ENCODE measurements at places on chromosomes 16 and 17. TPM values are rescaled to one million over a fixed set of nuclear protein-coding genes. Genes with fewer than 3 reads are reported as not detected.

- no peak overlapping the region for H3K4me3 ChIP-seq
- H3K36me3 ChIP-seq: no peaks in the 10 kb centered on the region
- no peaks in the 10 kb centered on the region for H3K4me1 ChIP-seq
- no peaks in the 10 kb centered on the region for H3K27me3 ChIP-seq
Observed at GRCh38 chr16:48117217-48118105, 38.3 kb downstream of the ABCC12 start.

DNA sequence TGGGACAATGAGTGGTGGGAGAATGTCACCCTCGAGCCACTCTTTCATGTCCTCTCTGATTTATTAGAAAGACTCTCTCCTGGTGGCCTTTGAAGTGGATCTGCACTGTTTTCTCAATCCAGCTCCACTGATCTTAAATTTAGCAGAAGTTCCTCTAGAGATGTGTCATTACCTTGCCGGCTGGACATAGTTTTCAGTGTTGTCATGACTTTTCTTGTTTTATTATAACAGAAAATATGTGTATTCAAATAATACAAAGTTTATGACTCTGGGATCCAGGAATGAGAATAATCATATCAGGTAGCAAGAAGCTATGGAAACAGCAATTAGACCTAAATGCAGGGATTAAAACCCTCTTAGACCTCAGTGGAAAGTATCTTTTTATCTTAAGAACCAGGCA, 247.5 kb upstream of the ELAC2 start:
- H3K36me3 ChIP-seq: no peaks in the 10 kb centered on the region
- no peaks in the 10 kb centered on the region for H3K4me1 ChIP-seq
- H3K4me3 ChIP-seq: no peak overlapping the region

GRCh38 chr16:58551496-58551895, 36.2 kb downstream of the SETD6 start:
- peaks cover 52% of the 10 kb centered on the region for H3K36me3 ChIP-seq
- H3K27ac ChIP-seq: no peak overlapping the region
- H3K27me3 ChIP-seq: no peaks in the 10 kb centered on the region

DNA sequence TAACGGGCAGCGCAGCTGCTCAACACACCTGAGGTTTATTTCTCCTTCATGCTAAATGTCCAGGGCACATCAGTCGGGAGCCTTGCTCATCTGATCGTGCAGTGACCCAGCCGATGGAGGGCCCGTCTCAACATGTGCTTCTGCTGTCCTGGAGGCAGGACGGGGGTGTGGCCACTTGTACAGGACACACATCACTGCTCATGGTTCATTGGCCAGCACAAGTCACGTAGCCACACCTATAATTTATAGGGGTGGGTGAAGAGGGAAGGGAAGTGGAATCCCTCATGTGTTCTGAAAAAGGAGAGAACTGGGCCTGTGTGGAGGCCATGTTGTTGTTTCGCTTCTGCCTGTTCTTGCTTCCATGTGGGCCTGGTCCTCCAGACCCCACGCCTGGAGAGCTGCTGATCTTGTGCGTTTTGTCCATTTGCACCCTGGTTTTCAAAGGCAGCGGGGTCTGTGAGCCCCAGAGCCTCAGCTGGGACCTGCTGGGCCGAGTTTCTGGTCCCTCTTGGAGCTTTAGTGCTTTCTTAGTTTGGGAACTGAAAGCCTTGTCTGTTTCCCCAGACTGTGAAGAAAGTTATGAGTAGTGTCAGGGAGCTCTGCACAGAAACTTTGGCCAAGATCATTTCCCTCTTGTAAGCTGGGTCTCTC, 60.5 kb downstream of the CMIP start:
- no peak for DNase-seq
- H3K4me3 ChIP-seq: no peak overlapping the region
- peaks cover 32% of the 10 kb centered on the region for H3K4me1 ChIP-seq
- H3K36me3 ChIP-seq: no peaks in the 10 kb centered on the region
- H3K27ac ChIP-seq: no peak overlapping the region
- no peaks in the 10 kb centered on the region for H3K27me3 ChIP-seq

DNA sequence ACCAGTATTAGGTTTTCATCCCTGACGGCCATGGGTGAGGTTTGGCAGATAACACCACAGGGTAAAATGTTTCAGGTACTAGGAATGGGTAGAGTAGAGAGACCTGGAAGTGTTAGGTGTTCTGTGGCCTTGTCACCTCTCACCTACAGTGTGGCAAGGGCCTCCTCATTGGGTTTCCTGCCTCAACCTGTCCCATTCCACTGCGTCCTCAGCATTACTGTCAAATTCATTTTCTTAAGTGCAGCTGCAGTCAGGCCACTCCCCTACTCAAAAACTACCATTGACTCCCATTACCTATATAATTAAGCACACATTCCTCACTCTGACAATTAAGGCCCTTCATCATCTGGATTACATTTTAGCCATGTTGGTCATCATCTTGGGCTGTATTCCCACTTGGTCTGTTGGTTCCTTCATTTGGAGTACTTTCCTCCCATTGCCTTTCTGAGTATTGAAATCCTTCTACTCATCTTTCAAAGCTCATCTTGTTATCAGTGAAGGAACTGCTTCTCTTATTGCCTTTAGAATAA, 64.5 kb downstream of the NUP88 start:
- no peak overlapping the region for H3K27ac ChIP-seq
- peaks cover 17% of the 10 kb centered on the region for H3K36me3 ChIP-seq
- no peaks in the 10 kb centered on the region for H3K4me1 ChIP-seq
- no peak for DNase-seq
- H3K27me3 ChIP-seq: no peaks in the 10 kb centered on the region

DNA sequence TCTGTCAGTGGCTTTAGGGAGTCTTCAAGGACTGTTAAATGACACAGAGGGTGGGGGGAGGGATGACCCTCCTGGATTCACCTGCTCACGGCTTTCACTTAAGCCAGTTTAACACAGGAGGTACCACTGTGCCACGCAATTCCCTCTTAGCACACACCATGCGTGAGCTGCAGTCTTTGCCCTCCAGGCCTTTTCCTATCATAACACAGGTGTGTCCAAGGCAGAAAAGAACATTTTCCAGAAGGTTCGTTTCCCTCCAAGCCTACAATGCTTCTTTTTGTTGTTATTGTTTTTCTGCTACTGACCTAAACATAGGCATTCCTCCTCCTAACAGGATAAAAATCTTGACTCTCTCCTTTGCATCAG, 1.1 kb downstream of the ZFHX3 start:
- H3K27ac ChIP-seq: no peak overlapping the region
- no peak overlapping the region for H3K4me3 ChIP-seq
- DNase-seq: no peak
- no peaks in the 10 kb centered on the region for H3K27me3 ChIP-seq
- H3K4me1 ChIP-seq: peaks cover 17% of the 10 kb centered on the region

DNA sequence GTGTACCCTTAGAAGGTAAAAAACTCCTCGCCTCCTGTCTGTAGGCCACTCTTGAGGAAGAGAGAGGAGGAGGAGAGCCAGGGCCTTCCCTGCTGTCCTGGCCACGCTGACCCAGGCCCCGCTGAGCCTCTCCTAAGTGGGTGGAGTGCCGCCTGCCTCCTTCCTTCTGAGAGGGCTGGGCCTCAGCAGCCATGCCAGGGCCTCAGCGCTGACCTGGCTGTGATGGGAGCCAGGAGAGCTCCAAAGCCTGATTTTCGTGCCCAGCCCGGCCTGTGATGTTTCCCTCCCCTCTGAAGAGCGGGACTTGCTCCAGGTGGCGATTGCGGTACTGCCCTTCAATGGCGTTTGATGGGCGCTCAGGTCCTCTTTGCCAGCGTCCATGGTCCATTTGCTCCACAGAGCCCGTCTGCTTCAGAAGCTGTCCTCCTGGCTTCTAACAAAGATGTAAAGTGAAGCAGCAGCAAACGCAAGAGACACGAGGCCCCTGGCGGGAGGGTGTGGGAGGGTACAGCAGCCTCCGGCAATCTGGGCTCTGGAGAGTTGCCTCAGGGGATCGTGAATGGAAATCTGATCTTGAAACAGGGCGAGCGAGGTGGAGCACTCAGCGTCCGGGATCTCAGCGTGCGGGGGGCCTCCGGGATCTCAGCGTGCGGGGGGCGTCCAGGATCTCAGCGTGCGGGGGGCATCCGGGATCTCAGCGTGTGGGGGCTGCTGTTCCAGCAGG, 93.5 kb downstream of the NPIPB11 start:
- H3K4me1 ChIP-seq: peaks cover 2% of the 10 kb centered on the region
- no peak for DNase-seq
- no peaks in the 10 kb centered on the region for H3K27me3 ChIP-seq
- H3K36me3 ChIP-seq: no peaks in the 10 kb centered on the region
- H3K27ac ChIP-seq: no peak overlapping the region
- no peak overlapping the region for H3K4me3 ChIP-seq

DNA sequence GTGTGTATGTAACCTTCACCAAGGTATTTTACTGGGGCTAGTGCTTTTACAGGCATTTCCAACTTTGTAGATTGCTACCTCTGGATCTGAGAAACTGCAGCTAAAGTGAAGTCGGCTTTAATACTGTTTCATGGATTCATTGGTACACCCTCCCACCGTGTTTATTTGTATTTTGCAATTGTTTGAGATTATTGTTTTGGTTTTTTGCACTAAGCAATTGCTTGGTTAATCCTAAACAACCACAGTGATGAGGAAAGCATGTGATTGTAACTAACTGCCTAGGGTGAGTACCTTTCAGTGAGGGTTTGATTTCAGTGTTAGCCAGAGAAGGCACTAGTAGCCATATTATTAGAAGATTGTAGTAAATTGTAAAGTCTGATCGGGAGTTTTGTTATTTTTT, 3.3 kb downstream of the LUC7L3 start:
- no peak for DNase-seq
- H3K4me1 ChIP-seq: peaks cover 22% of the 10 kb centered on the region
- H3K27ac ChIP-seq: no peak overlapping the region
- no peak overlapping the region for H3K4me3 ChIP-seq
- no peaks in the 10 kb centered on the region for H3K36me3 ChIP-seq

DNA sequence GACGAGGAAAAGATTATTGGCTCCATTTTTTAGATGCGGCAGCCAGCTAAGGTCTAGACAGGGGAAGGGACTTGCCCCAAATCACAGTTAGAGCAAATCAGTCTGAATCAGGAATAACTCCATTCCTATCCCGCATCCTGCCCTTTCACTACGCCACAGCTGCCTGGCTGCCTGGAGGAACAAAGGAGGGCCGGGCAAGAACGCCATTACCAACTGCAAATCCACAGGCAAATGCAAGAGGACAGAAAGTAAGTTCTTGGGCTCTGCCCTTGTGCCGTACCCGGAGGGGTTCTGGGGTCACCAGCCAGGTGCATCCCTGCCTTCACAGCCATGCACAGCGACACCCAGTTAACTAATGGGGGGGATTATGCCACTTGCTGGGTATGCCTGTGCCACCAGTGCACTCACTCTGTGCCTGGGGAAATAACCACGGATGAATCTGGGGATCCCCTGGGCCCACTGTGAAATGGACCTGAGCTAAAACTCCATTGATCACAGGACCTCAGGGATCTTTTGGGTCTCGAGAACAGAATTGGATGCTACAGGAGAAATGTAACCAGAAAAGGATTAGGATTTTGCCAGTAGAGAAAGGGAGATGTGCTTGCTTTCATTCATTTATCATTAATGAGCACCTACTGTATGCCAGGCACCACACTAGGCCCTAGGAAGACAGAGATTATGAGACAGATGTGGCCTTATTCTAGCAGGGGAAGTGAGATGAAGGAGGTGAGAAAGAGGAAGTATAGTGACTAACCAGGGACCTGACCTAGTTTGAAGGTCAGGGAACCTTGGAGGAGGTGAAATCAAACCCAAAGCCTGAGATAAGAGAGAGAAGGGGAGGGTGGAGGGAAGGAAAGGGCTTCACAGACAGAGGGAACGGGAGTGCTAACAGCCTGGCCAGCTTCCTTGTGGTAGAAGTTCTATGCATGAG, 17.7 kb downstream of the BCL7C start:
- peak overlapping the region; percentile 83 for H3K4me3 ChIP-seq
- peaks cover 20% of the 10 kb centered on the region for H3K4me1 ChIP-seq
- H3K36me3 ChIP-seq: no peaks in the 10 kb centered on the region

GRCh38 chr16:11669380-11670146, 1.3 kb downstream of the SNN start:
- DNase-seq: peak; percentile 36
- peak overlapping the region; percentile 72 for H3K4me3 ChIP-seq
- no peak overlapping the region for H3K27ac ChIP-seq
- H3K27me3 ChIP-seq: no peaks in the 10 kb centered on the region
- H3K4me1 ChIP-seq: peaks cover 16% of the 10 kb centered on the region

DNA sequence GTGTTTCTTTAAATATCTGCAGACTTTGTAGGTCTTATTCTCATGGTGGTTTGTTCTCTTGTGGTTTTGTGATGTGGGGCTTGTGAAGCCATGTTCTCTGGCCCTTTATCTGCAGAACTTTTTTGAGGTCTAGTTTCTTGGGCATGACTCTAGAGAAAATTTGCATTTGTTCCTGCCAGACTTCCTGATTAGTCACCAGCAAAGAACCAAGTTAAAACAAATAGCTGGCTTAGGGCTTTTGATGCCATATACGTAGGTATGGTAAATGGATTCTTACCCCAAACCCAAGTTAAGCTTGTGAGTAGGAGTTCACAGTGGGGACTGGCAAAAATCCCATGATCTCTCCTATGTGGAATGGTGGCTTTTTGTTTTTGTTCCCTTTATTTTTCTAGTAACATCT, 68.7 kb upstream of the IRX3 start:
- H3K4me3 ChIP-seq: no peak overlapping the region
- DNase-seq: no peak
- H3K4me1 ChIP-seq: no peaks in the 10 kb centered on the region

- H3K27me3 ChIP-seq: no peaks in the 10 kb centered on the region
- H3K36me3 ChIP-seq: no peaks in the 10 kb centered on the region
- no peak overlapping the region for H3K4me3 ChIP-seq
Observed at GRCh38 chr17:80195671-80196529, 24.2 kb downstream of the SGSH start.

GRCh38 chr17:77865112-77865611, 93.3 kb upstream of the TNRC6C start:
- H3K4me3 ChIP-seq: no peak overlapping the region
- H3K27ac ChIP-seq: no peak overlapping the region
- no peaks in the 10 kb centered on the region for H3K36me3 ChIP-seq
- DNase-seq: no peak
- H3K4me1 ChIP-seq: no peaks in the 10 kb centered on the region

GRCh38 chr17:882827-883585, 96.6 kb downstream of the NXN start:
- H3K4me1 ChIP-seq: peaks cover 23% of the 10 kb centered on the region
- no peaks in the 10 kb centered on the region for H3K36me3 ChIP-seq
- DNase-seq: peak; percentile 82
- H3K27me3 ChIP-seq: no peaks in the 10 kb centered on the region
- no peak overlapping the region for H3K4me3 ChIP-seq
- no peak overlapping the region for H3K27ac ChIP-seq

GRCh38 chr17:83180996-83181481, 101.6 kb downstream of the METRNL start:
- H3K4me1 ChIP-seq: peaks cover 11% of the 10 kb centered on the region
- no peaks in the 10 kb centered on the region for H3K27me3 ChIP-seq
- no peak overlapping the region for H3K27ac ChIP-seq
- no peak for DNase-seq

SCNN1B gene
- not detected for total RNA-seq

HBA2 gene
- total RNA-seq: not detected

TUBG2 gene
- total RNA-seq: 13.1 TPM

RAI1 gene
- 47.3 TPM for total RNA-seq

ZFP3 gene
- total RNA-seq: 1.7 TPM

USP43 gene
- total RNA-seq: 0.16 TPM

MEOX1 gene
- total RNA-seq: 0.14 TPM

CLEC16A gene
- 23.3 TPM for total RNA-seq

Data from endothelial cell of umbilical vein (primary cell).